ENCODE measurements at places on chromosomes 16 and 17.

DNA sequence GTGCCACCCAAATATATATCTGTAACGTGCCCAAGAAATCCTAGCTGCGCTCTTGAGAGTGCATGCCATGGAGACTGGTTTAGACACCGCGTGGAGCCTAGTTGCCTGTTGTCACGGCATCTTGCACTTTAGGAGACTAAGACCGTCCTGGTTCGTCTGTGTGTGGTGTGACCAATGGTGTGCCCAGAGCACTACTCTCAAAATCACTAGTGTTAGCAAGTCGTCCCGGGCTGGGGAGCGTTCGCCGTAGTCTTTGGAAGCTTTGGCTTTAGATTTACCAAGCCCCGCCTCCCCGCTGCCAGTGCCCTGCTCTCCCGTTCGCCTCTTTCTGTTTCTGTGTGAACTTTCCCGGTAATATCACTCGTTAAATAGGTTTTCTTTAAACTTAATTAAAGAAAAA, 27.0 kb downstream of the CLUH start:
- DNase-seq = no peak

DNA sequence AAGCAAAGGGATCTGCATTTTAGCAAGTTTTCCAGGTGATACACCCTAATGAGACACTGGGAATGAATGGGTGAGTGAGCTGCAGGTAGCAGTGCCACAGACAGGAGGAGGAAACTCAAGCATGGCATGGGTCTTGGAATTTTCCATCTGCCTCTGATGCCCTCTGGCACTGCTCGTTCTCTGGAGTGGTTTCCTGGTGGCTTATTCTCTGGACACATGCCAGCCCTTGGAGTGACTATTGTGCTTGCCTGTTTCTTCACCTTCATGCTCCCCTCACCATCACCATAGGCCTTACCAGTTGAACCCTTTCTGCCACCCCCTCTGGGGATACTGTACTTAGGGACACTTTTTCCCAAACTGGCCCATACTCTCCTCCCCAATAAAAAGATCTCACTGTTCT, 1.6 kb downstream of the COASY start:
- DNase-seq = no peak

- no peak for DNase-seq
Observed at GRCh38 chr16:27138257-27138656, 65.1 kb upstream of the KDM8 start.

DNA sequence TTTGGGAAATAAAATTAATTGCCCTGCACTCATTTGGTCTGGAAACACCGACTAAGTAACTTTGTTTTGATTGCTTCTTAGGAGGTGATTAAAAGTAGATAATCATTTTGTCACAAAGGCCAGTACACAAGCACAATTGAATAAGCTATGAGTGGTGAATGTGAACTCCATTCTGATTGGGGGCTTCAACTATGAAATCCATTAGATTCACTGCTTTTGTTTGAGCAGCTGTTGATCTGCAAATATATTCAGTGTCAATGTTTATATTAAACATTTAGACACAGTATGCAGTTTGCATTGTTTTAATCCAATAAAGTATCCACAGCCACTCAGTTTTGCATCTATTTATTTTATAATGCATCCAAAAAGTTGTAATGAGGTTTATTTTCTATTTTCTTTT, 817.5 kb downstream of the CDH11 start:
- DNase-seq = no peak

GRCh38 chr16:81429045-81429521, 15.5 kb upstream of the CMIP start:
- no peak for DNase-seq

DNA sequence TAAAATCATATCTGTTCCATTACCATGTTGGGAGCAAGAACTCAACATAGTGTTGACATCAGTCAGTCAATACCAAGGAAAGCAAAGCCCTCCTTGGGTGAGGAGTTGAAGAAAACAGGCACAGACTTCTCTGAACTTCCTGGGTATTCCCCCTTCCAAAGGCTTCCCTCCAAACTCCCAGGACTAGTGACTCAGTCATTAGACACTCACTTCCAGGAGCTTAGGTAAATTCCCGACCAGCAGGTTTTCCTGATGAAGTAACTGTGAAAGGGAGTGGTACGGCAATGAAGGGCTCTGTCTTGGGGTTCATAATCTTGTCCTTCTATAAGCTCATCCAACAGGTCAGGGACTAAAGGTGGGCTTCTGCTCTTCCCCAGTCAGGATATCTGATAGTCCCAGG, 293.8 kb upstream of the AXIN2 start:
- DNase-seq = no peak

- DNase-seq = no peak
Observed at GRCh38 chr16:73255031-73255430, 207.1 kb upstream of the ZFHX3 start.

DNA sequence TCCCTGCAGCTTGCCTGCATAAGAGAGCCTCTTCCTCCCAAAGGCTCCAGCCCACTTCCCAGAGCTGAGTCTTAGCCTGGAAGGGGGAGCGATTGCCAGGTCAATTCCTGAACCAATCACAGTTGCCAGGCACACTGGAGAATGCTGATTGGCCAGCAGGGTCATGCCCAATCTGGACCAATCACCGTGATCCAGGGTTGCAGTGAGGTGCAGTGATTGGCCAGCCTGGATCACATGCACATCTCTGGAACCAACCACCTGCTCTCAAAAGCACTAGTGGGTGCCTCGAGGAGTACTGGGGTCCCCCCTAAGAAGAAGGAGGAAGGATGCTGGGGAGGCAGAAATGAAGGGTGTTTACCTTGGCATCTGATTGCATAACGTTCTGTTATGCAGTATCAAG, 18.4 kb downstream of the NAGPA start:
- DNase-seq = no peak

DNA sequence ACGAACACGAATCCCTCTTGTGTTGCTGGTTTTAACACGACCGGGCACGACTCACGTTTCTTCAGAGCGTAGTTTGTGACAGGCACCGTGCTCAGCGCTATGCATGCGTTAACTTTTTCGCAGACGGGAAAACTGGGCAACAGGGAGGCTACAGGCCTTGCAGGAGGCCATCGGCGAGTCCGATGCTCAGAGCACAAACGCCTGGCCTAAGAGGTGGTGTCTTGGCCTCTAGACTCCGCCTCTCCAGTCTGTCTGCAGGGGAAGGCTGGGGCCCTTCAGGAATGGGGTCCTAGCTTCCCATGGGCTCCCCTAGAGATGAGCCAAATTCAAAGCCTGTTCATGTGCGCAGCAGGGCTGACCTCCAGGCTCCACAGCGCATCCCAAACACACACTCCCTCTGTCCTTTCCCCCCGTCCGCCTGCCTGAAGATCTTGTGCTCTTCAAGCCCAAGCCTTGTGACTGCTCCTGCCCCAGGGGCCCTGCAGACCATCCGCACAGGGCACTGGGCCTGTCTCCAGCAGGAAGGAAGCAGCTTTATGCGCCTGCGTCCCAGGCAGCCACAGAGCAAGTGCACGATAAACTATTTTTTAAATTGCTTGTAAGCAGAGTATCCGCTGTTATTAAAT, 3.1 kb downstream of the CLCN7 start:
- no peak for DNase-seq

GRCh38 chr16:54118846-54119245, 167.7 kb downstream of the IRX3 start:
- no peak for DNase-seq

DNA sequence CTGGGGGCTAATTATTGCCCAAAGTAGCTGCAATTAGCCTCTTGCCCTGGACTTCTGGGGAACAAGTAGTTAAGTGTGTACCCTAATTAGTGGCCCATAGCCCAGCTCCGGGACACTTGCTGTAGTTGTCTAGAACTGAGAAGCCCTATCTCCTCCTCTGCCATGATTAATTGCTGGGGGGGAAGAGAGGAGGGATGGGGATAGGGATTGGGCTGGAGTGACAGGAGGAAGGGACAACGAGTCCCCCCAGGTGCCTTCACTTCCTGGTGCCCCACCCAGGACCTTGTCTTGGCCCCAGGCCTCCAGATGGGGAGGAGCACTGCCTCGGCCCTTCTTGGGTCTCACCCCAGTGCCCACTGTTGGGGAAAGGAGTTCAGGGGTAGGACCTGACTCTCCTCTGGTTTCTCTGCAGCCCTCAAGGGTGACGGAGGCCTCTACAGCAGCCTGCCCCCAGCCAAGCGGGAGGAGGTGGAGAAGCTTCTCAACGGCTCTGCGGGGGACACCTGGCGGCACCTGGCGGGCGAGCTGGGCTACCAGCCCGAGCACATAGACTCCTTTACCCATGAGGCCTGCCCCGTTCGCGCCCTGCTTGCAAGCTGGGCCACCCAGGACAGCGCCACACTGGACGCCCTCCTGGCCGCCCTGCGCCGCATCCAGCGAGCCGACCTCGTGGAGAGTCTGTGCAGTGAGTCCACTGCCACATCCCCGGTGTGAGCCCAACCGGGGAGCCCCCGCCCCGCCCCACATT, 17.4 kb downstream of the NGFR start:
- no peak for DNase-seq

DNA sequence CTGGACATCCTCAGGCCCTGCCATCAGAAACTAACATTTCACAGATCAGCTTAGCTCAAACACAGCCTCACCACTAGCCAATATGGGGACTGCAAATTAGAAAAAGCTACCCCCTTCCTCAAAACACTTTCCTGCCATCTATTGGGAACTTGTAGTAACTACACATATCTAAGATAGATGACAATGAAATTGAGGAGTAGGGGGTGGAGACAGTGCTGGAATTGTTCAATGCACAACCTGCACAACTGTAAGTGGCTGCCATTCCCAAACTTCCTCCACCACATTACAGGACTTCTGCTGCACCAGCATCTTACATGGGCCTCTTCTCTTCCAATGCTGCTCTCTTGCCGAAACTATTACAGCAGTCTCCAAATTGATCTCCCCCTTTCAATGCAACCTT, 21.9 kb downstream of the AIPL1 start:
- no peak for DNase-seq

GRCh38 chr17:16474012-16474725, 17.8 kb downstream of the LRRC75A start:
- no peak for DNase-seq

DNA sequence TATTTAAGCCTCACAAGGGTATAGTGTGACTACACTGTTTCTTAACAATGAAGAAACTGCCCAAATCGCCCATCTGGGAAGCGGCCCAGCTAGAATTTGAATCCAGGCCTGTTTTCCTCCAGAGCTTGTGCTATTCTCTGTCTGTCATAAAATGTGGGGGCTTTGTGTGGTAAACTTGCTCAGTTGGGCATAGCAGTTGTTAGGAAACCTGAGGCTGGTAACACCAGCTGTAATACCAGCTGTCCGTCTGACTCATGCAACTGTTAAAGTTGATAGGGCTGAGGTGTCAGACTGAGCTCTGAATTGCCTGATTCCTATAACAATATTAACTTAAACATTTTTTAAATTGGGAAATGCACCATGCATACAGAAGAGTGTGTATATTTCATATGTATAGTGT, 9.3 kb downstream of the NOD2 start:
- DNase-seq = no peak

- peak; percentile 66 for DNase-seq
Observed at GRCh38 chr17:18182978-18183333, 672 bp upstream of the ALKBH5 start.

GRCh38 chr16:67120025-67120424, 10.3 kb downstream of the PHAF1 start:
- DNase-seq = no peak

- no peak for DNase-seq
Observed at GRCh38 chr17:75695830-75696271, 25.4 kb upstream of the ITGB4 start.

Measured in stimulated activated CD8-positive, alpha-beta memory T cell treated with anti-CD3 and anti-CD28 coated beads, Interleukin-7, amount 100 ng/mL, for 24 hours (primary cell).